ENCODE measurements at places on chromosomes 13 and 19.

DNA sequence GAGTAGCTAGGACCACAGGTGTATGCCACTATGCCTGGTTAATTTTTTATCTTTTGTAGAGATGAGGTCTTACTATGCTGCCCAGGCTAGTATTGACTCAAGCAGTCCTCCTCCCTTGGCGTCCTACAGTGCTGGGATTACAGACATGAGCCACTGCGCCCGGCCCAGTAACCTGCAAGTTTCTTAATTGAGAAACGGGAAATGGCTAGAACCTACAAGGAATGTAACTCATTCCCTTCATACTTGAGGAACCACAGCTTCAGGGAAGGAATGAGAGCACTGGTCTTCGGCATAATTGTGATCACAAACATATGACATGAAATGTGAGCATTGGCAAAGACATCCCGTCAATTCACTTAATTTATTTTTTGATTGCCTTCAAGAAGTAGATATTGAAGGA is 157.0 kb downstream of the KLF5 start:
- no peak for DNase-seq

GRCh38 chr13:24184265-24184841 is 23.8 kb downstream of the SPATA13 start:
- no peak for DNase-seq

DNA sequence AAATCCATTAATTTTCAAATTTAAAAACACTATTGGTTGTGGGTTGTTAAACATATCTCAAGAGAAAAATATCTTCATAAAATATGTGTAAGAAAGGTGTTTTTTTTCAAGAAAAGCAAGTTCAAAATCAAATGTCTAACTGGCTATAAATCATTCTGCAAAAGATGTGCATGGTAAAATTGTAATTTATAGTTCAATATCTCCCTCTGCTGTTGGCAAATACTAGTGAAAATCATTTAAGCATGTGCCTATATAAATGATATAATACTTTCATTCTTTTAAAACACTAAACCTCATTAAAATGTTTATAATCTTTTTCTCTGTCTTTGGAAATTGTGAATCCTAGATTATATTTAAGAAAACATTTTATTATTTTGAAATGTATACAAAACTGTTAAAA is 17.2 kb upstream of the SLITRK6 start:
- DNase-seq = no peak

GRCh38 chr19:39342647-39343305 is 555 bp downstream of the SAMD4B start:
- no peak for DNase-seq

GRCh38 chr13:67229481-67230403 is at the start of gene PCDH9:
TSS of gene PCDH9 (minus strand) at chr13:67230336. CDS start at chr13:67228440, 1,896 bp downstream.
- DNase-seq = peak; percentile 35

- DNase-seq = no peak
Observed at GRCh38 chr13:47678201-47678968, 322.7 kb downstream of the SUCLA2 start.

DNA sequence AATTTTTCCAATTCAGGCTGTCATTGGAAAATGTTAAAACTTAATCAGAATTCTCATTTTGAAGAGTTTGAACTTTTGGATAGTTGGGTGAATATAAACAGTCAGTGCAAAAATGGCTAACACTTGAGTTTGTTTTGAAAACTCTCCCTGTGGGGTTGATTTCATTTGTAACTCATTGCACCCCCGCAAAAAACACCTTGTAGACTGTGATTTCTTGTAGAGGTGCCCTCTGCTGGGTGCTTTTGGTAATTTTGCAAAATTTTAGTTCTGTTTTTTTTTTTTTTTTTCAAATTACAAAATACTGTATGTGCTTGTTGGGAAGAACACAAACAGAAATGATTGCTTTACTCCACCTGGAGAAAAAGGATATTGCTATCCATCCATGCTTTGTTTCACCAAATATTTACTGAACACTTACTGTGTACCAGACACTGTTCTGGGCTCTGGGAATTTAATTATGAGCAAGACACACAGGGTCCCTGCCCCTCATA is 28.2 kb upstream of the GPI start:
- peak; percentile 75 for DNase-seq

DNA sequence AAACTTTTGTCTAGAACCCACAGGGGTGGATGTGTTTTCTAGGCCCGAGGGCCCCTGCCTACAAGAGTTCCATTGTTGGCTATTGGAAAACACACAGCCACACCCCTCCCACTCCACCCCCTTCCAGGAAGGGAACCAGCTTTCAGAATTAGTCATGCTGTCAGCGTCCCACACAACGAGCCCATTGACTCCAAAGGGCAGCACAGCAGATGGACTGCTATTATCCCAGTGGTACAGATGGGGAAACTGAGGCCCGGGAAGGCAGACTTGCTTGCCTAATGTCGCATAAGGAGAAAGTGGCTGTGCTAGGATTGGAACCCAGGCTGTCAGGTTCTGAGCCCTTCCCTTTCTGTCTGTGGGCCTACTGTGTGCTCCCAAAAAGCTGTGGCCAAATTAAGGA is 8.1 kb upstream of the FXYD3 start:
- DNase-seq = no peak

- DNase-seq = no peak
Observed at GRCh38 chr13:72072261-72072660, 205.3 kb upstream of the DACH1 start.

DNA sequence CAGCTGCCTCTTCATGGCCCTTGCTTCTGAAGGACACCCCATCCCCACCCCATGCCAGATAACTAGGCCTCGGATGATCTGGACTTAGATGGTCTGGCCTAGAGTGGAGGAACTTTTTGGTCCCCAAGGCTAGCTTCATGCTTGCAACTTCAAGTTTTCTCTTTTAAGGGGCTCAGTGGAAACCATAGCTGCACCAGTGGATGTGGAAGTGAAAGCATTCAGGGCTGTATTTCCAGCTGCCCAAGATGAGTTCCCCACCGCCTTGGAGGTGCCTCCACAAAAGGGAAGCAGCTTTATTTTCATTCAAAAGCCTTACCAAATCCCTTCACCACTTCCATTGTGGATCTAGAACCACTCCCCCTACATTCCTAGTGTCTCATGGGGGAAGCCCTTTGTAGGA is 17.6 kb upstream of the GSX1 start:
- DNase-seq = peak; percentile 45

DNA sequence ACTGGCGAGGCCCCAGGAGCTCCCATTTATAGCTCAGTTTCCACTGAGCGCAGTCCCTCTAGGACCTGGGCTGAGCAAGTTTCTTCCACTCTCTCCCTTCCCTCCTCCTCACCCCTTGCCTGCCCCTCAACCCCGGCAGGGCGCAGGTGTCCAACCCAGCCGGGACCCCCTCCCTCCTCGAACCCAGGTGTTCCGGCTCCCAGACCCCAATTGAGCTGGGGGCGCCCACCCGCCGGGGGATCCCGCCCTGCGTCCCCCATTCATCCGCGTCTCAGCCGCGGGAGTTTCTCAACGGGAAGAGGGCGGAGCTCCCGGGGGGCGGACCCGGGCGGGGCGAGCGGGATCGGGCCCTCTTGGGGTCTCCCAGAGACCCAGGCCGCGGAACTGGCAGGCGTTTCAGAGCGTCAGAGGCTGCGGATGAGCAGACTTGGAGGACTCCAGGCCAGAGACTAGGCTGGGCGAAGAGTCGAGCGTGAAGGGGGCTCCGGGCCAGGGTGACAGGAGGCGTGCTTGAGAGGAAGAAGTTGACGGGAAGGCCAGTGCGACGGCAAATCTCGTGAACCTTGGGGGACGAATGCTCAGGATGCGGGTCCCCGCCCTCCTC is at the start of gene KIRREL2:
TSS of gene KIRREL2 (plus strand) at position 366 of the 604 bp plus-strand sequence. CDS start at position 575, 209 bp downstream.
- peak; percentile 48 for DNase-seq

DNA sequence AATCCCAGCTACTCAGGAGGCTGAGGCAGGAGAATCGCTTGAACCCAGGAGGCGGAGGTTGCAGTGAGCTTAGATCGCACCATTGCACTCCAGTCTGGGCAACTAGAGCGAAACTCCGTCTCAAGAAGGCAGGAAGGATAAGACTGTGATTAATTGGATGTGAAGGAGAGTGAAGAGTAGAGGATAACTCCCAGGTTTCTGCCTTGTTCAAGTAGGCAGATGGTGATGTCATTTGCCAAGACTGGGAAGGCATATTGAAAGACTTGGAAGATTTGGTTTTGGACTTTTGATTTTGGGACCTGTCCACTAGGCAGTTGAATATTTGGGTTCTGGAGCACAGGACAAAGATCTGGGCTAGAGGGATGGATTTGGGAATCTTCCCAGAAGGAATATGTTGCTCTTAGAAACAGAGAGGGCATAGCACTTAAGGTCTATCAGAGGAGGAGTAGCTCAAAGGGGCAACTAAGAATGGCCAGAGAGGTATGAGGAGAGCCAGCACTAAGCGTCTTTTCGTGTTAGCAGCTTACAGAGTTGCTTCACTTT is 20.0 kb downstream of the GARRE1 start:
- no peak for DNase-seq

GRCh38 chr19:29093553-29093908 is 119.4 kb downstream of the UQCRFS1 start:
- no peak for DNase-seq

GRCh38 chr13:24348385-24348784 is 39.0 kb downstream of the C1QTNF9 start:
- DNase-seq = no peak

- DNase-seq = no peak
Observed at GRCh38 chr13:45101327-45102018, 18.8 kb upstream of the GTF2F2 start.

- no peak for DNase-seq
Observed at GRCh38 chr13:54709546-54709945, 1680.9 kb downstream of the OLFM4 start.

DNA sequence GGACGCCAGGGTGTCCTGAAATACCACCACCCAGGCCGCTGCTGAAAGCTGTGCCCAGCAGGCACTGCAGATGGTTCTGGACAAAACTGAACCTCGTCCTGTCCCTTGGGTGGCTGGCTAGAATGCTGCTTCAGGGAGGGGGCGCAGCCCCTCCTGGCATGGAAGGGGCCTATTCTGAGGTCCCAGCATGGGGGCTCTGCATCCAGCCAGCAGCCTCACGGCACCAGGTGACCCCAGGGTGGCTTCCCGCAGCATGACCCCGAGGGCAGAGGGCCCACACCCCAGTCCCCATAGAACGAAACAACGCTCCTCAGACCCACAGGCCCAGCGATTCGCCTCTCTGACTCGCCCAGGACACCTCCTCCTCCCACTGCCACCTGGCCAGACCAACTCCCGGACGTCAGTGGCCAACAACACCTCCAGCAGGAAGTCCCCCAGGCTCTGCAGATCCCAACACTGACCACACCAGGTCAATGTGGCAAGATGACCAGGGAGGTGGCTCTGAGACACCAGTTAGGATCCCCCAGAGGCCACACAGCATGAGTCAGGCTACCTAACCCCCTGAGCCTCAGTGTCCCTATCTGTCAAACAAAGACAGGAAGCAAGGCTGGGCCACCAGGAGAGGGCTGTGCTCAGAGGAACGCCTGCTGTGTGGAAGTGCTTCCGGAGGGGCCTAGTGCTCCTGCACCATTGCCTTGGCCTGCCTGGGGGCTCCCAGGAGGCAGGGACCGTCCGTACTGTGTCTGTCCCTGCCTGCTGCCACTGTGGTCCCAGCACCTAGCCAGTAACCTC is 6.1 kb downstream of the MKNK2 start:
- no peak for DNase-seq

DNA sequence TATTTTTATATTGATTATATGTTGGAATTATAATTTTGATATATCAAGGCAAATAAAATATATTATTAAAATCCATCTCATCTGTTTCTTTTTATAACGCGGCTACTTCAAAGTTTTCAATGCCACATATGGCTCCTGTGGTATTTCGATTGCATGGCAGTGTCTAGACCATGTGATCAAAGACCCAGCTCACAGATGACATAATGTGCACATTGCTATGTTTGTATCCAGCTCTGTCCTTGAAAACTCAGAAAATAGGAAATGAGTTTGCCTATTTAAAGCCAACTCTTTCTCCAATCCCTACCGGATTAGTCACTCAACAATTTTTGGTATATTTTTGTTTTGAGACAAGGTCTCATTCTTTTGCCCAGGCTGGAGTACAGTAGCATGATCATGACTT is 26.2 kb downstream of the TMTC4 start:
- no peak for DNase-seq

DNA sequence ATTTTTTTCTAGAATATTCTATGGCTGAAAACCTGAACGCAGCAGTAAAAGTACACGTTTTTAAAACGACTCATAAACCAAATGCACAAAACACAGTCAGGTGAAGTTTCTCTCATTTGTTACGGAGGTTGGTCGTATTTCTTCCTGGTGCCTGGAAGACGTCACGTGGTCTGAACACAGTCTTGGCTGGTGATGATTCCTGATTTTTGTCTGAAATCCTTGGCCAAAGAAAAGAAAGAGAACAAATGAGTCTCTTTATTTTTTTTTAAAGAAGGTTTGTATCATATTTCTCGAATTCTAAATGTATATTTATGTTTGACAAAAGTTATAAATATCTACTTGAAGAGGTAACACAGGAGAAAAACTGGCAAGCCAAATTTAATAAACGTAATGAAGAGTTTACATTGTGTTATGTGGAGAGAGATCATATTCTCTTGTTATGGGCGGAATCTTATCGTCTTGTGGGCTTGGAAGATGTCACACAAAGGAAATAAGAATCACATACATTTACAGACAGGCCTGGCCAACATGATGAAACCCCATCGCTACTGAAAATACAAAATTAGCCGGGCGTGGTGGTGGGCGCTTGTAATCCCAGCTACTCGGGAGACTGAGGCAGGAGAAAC is 10.0 kb upstream of the PNMA8A start:
- no peak for DNase-seq

DNA sequence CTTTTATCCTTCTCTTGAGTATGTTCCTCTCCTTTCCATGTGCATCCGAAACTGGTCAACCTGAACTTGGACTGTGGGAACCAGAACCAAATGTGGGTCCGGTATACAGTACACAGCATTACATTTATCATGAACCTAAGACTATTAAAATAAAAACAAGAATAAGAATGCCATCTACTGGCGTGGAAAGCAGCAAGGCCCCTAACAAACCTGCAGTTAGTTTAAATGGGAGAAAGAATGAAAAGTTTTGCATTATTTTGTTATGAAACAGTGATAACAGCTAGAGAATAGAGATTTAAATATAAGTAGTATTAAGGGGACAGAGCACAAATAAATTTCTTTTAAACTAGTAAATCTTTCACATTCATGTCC is 159.5 kb downstream of the RBM26 start:
- peak; percentile 34 for DNase-seq

DNA sequence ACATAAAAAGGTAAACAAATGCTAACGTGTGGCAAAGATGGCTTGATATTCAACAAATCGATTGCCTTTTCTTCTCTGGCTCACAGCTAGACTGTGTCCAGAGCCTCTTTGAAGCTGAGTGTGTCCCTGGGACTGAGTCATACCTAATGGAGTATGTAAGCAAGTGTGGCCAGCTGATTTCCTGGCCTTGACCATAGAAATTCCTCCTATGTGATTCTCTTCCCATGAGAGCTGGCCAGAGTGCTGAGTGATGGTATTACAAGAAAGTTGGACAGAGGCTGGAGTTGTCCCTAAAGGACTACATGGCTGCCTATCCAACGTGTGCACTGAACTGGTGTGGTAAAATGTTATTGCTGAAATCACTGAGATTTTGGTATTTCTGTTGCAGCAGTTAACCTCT is 320.1 kb upstream of the SLC10A2 start:
- no peak for DNase-seq

- no peak for DNase-seq
Observed at GRCh38 chr13:37636701-37637100, 38.1 kb upstream of the POSTN start.

- DNase-seq = peak; percentile 60
Observed at GRCh38 chr13:74134777-74135325, 647 bp upstream of the KLF12 start.

- no peak for DNase-seq
Observed at GRCh38 chr19:3672993-3673392, 27.3 kb downstream of the PIP5K1C start.

All from OCI-LY7 (cell line).